Bronchial smooth muscle cell (primary cell): ENCODE measurements at places on chromosomes 5 and 9. TPM values are rescaled to one million over a fixed set of nuclear protein-coding genes. Genes with fewer than 3 reads are reported as not detected.

Gene PMPCA
- total RNA-seq: 30.7 and 36.9 TPM in 2 replicates

Gene NR2F1
- total RNA-seq: 32.5 and 65.0 TPM in 2 replicates

Gene PCDHGB6
- total RNA-seq: 3.0 and 3.7 TPM in 2 replicates

Gene GRIN1
- under 0.01 TPM in 1 of 2 replicates, not detected in the other for total RNA-seq

Gene TSTD2
- total RNA-seq: 14.2 and 17.6 TPM in 2 replicates

Gene ROR2
- 2.4 and 5.8 TPM in 2 replicates for total RNA-seq

Gene GABRA1
- total RNA-seq: not detected in 2 replicates

Gene DOCK8
- total RNA-seq: 0.32 and 1.9 TPM in 2 replicates

Gene TLX3
- not detected in 2 replicates for total RNA-seq

Gene GABRA6
- total RNA-seq: not detected in 2 replicates

Gene SLC6A19
- total RNA-seq: not detected in 2 replicates

Gene GARIN3
- total RNA-seq: not detected in 2 replicates

Gene CCNJL
- under 0.01 and 0.09 TPM in 2 replicates for total RNA-seq

Gene RORB
- total RNA-seq: 1.3 and 2.0 TPM in 2 replicates

Gene DNM1
- total RNA-seq: 63.7 and 82.3 TPM in 2 replicates

Gene PCDHB14
- total RNA-seq: 0.63 and 2.6 TPM in 2 replicates

Gene C1QTNF3
- total RNA-seq: 1.1 and 1.3 TPM in 2 replicates

Gene NOTCH1
- total RNA-seq: 11.8 and 17.3 TPM in 2 replicates

Gene SPAG8
- 1.5 and 1.6 TPM in 2 replicates for total RNA-seq

Gene CCL21
- not detected in 2 replicates for total RNA-seq

Gene POLR3G
- total RNA-seq: 2.7 and 4.7 TPM in 2 replicates

Gene PCDHGA8
- total RNA-seq: 3.5 and 4.4 TPM in 2 replicates

Gene ASPN
- 3.5 and 11.2 TPM in 2 replicates for total RNA-seq

Gene KIF20A
- 4.0 and 10.2 TPM in 2 replicates for total RNA-seq

Gene FREM1
- 0.16 TPM in 1 of 2 replicates, not detected in the other for total RNA-seq

Gene LCN9
- not detected in 2 replicates for total RNA-seq

Gene HMCN2
- under 0.01 and 0.09 TPM in 2 replicates for total RNA-seq

Gene ANAPC2
- total RNA-seq: 27.1 and 29.3 TPM in 2 replicates

Gene RLN1
- not detected in 2 replicates for total RNA-seq

Gene CDH9
- total RNA-seq: not detected in 2 replicates

Gene ZNF483
- 1.9 and 2.2 TPM in 2 replicates for total RNA-seq

Gene SEPTIN8
- 39.7 and 67.2 TPM in 2 replicates for total RNA-seq
